Activated CD8-positive, alpha-beta T cell treated with anti-CD3 and anti-CD28 coated beads, Interleukin-2, amount 10 ng/mL, durations not matched to agents 7 days and 5 days (primary cell): ENCODE measurements at places on chromosomes 3 and 15. TPM values are rescaled to one million over a fixed set of nuclear protein-coding genes. Genes with fewer than 3 reads are reported as not detected.

DNA sequence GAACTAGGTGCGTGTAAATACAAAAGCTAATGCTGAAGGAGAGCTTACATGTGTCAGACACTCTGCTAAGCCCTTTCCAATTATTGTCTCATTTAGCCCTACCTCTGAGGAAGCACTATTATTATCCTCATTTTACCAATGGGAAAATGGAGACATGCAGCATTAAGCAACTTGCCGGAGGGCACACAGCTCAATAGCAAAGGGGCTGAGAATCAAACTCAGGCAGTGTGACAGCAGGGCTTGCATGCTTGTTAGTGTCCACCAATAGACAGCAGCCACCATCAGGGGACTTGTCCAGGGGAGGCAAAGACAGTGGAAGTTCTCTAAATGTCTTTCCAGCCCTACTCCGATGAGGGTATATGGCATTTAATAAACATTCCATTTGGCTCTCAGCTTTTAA, 548.6 kb downstream of the MAGI1 start:
- DNase-seq: no peak
- no peak overlapping the region for H3K27ac ChIP-seq
- no peaks in the 10 kb centered on the region for H3K4me1 ChIP-seq

- no peak for DNase-seq
- no peaks in the 10 kb centered on the region for H3K36me3 ChIP-seq
- H3K27me3 ChIP-seq: peaks cover 24% of the 10 kb centered on the region
- no peak overlapping the region for H3K4me3 ChIP-seq
Measured at GRCh38 chr3:127134887-127135240, 58.1 kb upstream of the PRR23E start.

DNA sequence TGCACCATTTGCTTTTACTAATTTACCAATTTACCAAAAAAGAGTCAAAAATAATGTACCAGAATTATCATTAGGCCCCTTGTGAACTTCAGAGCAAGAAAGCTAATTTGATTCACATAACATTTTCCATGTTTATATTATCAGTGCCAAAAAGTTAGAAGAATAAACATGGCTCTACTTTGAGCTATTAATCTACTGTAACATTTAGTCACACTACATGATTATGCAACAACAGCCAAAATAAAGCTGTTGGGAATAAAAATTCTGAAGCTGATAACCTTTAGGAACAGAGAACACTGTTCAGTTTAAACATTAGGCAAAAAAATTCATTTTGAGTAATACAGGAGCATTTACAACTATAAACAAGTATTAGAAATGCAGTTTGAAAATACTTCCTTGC, 63.6 kb downstream of the PROS1 start:
- H3K4me1 ChIP-seq: no peaks in the 10 kb centered on the region
- no peak overlapping the region for H3K4me3 ChIP-seq
- H3K27me3 ChIP-seq: no peaks in the 10 kb centered on the region
- DNase-seq: no peak

DNA sequence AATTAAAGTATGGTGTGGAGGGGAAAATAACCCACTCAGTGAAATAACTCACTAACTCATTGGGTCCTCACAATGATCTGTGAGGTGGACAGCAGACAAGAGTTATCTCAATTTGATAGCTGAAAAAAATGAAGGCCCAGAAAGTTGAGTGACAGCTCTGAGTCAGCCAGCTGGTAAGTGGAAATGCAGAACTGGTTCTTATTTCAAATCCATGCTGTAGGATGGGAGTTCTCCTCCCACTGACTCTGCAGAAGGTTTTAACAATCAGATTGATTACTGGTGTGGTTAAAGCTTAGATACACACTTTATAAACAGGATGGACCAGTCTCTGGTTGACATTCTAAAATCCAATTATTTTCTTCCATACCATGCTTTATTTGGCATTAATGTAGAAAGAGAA, 87.0 kb upstream of the LMOD3 start:
- H3K27ac ChIP-seq: no peak overlapping the region
- DNase-seq: no peak

Gene FOXB1
- 0.52 TPM for total RNA-seq
